ENCODE measurements at places on chromosomes 7 and 10.

GRCh38 chr7:133950855-133951254 lies 176.3 kb upstream of the LRGUK start:
- DNase-seq: no peak

- no peak for DNase-seq
These were observed 18.5 kb downstream of the CFAP70 start for GRCh38 chr10:73340121-73340520.

GRCh38 chr10:59126991-59127390 lies 49.5 kb upstream of the PHYHIPL start:
- DNase-seq: no peak

GRCh38 chr10:43749145-43749576 lies 100.5 kb upstream of the ZNF32 start:
- DNase-seq: no peak

DNA sequence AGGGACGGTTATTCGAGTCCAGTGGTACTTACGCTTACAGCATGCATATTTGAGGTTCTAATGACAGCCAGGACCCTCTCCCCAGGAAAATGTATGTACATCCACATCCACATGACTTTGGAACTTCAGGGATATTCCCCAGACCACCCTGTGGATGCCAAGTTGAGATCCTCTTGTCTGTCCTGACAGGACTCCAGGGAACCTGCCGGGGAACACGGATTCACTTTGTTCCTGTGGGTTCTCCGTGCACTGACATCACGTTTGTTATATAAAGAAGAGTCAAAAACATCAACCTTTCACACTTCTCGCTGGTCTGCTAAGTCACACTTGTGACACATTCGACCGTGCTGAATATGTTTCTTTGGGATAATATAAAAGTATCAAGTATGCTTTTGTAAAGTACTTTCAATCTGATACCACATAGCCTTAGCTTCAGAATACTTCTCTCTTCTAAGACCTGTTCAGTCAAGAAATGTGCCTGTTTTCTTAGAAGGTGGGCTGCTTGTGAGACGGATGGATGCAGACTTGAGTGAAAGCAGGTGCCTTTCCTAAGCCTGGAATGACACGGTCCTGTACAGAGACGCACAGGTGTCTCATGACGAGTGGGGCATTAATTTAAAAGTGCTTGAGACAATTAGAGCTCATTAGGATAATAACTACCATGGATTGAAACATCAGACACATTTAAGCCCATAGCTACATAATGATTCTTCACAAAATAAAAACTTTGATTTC lies 38.7 kb downstream of the CALML5 start:
- DNase-seq: no peak

Data from substantia nigra (tissue), 51 donors.